ENCODE measurements at places on chromosomes 6 and 20. TPM values are rescaled to one million over a fixed set of nuclear protein-coding genes. Genes with fewer than 3 reads are reported as not detected.

Gene CLIC5
- not detected for total RNA-seq

Gene SLA2
- 0.13 TPM for total RNA-seq

Gene SAMD3
- not detected for total RNA-seq

Gene DEFB124
- total RNA-seq = 0.42 TPM

Gene MLN
- total RNA-seq = not detected

Gene C20orf144
- 0.11 TPM for total RNA-seq

All from A549 treated with AZD2906 at 1 μM for 4 hours (cell line).